ENCODE measurements at places on chromosomes 13 and 19. TPM values are rescaled to one million over a fixed set of nuclear protein-coding genes. Genes with fewer than 3 reads are reported as not detected.
A peak's percentile ranks its signal among the peaks of the same experiment; 100 is the strongest.

Gene DZIP1
- total RNA-seq, result 0.17 TPM

Gene FUT1
- 0.14 TPM for total RNA-seq

Gene PLPP2
- total RNA-seq, result not detected

Gene ZNF530
- 14.0 TPM for total RNA-seq

Gene THOP1
- total RNA-seq, result 78.8 TPM

Gene FGF9
- total RNA-seq, result 1.9 TPM

Gene FBXO27
- total RNA-seq, result not detected

Gene PALM
- not detected for total RNA-seq

Gene OLFM2
- total RNA-seq, result 17.3 TPM

Gene OR7A5
- not detected for total RNA-seq

Gene SBK3
- not detected for total RNA-seq

Gene BRSK1
- 9.0 TPM for total RNA-seq

Gene ZNF749
- 14.7 TPM for total RNA-seq

DNA sequence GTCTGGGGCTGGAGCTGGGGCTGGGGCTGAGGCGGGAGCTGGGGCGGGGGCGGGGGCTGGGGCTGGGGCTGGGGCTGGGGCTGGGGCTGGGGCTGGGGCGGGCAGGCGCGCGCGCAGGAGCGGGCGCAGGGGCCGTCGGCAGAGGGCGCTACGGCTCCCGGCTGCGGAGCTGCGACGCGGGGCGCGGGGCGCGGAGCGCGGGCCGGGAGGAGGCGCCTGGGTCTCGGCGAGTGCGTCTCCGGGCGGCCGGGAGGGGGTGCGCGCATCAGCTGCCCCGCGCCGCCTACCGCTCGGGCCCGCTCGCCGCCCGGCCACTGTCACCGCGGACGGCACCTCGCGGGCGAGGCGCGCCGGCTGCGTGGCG is 422 bp upstream of the MTUS2 start:
- peaks cover 1% of the 10 kb centered on the region for H3K4me1 ChIP-seq
- peak overlapping the region; percentile 19 for H3K4me3 ChIP-seq
- H3K27ac ChIP-seq, result no peak overlapping the region
- H3K36me3 ChIP-seq, result no peaks in the 10 kb centered on the region
- DNase-seq, result peak; percentile 70
- H3K27me3 ChIP-seq, result peaks cover 67% of the 10 kb centered on the region

DNA sequence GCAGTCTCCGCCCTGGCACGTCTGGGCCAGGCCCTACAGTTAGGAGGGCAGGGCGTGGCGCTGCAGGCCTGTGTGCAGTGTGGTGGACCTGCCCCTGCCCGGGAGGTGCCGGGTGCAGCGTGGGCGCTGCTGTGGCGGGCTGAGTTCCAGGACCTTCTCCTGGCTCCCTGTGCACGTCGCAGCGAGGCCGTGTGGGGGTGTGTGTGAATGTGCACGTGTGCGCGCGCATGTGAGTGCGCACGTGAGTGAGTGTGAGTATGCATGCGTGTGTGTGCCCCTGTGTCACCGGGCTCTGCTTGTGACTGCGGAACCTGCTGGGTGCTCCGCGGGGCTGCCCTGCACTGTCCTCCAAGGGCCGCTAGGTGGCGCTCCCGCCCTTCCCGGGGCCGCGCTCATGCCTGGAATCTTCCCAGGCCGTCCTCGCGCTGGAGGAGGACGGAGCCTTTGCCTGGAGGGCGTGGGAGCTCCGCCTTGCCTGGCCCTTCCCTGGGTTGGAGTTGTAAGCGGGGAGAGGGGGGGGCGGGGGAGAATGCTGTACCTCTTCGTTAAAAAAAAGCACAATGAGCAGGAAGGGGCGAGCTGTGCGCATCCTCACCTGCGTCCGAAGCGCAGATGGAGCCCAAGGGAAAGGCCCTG is 79.3 kb downstream of the KDM4B start:
- no peak overlapping the region for H3K27ac ChIP-seq
- no peaks in the 10 kb centered on the region for H3K27me3 ChIP-seq
- peaks cover 1% of the 10 kb centered on the region for H3K36me3 ChIP-seq
- H3K4me3 ChIP-seq, result no peak overlapping the region
- H3K4me1 ChIP-seq, result no peaks in the 10 kb centered on the region

DNA sequence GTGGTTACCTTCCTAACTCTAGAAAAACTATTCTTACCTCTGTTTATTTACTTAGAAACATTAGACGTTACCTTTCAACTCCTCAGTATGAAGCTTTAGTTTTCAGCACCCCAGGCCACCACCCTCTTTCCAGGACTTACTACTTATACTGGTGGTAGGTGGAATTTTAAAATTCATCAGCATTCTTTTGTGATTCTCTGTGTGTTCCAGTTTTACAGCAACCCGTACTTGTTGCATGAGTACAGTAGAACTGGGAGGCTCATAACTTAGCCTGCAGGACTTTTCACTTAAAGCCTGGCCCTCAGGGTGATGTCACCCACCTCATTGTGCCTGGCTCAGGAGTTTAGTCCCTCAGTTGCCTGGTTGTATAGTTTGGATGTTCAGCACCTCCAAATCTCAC is 49.4 kb upstream of the ALOX5AP start:
- peaks cover 2% of the 10 kb centered on the region for H3K27me3 ChIP-seq
- no peak for DNase-seq
- no peak overlapping the region for H3K27ac ChIP-seq
- H3K4me1 ChIP-seq, result peaks cover 8% of the 10 kb centered on the region

GRCh38 chr13:63190219-63190618 is 1774.6 kb upstream of the PCDH20 start:
- no peaks in the 10 kb centered on the region for H3K36me3 ChIP-seq
- no peak overlapping the region for H3K4me3 ChIP-seq
- no peak for DNase-seq
- no peaks in the 10 kb centered on the region for H3K4me1 ChIP-seq

- H3K4me3 ChIP-seq, result no peak overlapping the region
- no peak overlapping the region for H3K27ac ChIP-seq
- no peaks in the 10 kb centered on the region for H3K36me3 ChIP-seq
- DNase-seq, result no peak
Measured at GRCh38 chr13:100899720-100900316, 225.2 kb upstream of the TMTC4 start.

DNA sequence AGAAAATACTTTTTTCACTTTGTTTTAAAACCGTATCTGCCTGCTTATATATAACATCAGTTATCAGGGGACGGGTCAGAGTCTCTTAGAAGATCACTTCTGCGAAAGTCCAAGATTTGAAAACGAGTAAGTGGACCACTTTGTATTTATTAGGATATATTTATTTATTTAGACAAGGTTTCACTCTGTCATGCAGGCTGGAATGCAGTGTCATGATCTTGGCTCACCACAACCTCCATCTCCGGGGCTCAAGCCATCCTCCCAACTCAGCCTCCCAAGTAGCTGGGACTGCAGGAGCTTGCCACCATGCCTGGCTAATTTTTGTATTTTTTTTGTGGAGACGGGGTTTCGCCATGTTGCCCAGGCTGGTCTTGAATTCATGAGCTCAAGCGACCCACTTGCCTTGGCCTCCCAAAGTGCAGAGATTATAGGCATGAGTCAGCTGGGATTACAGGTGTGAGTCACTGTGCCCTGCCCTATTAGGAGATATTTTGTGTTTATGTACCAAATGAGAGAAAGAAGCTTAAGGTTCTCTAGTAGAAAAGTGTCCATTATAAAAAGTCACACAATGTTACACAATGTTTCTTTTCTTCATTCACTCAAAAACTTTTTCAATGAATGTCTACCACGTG is 39.5 kb downstream of the RASL11A start:
- H3K36me3 ChIP-seq, result no peaks in the 10 kb centered on the region
- H3K4me1 ChIP-seq, result peaks cover 8% of the 10 kb centered on the region
- no peak overlapping the region for H3K27ac ChIP-seq
- DNase-seq, result no peak

DNA sequence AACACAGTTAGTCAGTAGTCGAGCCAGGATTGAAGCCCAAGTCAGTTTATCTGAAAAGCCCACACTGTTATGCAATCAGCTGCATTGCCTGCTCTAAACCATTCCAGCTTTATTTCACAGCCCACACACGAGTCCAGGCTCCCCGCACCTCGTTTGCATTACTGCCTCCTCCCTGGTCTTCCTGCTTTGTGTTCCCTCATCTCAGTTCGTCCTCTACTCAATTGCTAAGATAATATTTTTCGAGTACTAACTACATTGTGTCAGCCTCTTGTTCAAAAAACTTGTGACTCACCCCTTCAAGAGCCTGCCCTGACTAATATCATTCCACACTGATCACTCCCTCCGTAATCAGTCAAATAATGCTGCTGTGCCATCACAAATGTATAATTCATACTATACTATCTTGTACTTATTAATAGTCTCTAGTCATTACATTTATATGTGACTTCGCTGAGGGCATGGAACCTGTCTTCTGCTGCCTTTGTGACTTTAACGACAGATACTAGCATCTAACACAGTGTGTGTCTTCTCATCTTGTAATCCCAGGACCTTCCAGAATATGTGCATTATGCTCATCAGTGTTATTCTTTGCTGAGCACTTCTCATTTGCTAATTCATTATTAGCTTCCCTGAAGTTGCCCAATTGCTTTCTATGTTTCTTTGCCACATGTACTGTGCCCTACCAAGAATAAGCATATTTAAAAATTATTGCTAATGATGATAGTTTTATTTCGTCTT is 26.2 kb upstream of the WDFY2 start:
- no peak overlapping the region for H3K27ac ChIP-seq
- H3K4me1 ChIP-seq, result peaks cover 31% of the 10 kb centered on the region
- no peak for DNase-seq
- H3K36me3 ChIP-seq, result peaks cover 8% of the 10 kb centered on the region
- H3K4me3 ChIP-seq, result no peak overlapping the region
- peaks cover 5% of the 10 kb centered on the region for H3K27me3 ChIP-seq

DNA sequence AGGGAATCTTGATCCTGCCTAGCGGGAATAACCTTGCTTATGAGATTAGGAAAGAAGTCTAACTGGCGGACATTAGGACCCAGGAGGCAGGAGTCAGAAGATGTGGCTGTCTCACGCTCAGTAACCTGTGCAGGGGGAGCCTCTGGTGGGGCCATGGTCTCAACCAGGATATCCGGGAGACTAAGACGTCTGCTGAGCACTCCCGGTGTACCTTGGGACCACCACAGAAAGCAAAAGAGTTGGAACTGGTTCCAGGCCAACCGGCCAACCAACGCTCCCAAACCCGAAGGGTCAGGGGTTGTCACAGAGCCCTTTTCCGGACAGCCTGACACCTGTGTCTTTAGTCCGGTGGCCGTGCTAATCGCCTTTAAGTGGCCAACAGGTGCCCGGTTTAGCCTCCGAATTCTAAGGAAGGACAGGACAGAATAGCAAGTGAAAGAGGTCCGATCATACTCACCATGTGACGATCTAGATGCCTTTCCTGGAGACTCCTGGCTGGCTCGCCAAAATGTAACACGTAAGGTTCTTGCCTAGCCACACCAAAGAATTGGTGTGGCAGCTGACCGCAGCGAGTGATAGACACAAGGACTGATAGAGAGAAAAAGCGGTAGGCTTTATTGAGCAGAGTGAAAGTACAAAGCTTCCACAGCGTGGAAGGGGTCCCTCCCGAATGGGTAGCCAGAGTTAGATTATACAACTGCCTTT is 103.9 kb upstream of the DIAPH3 start:
- H3K4me3 ChIP-seq, result no peak overlapping the region
- H3K27ac ChIP-seq, result no peak overlapping the region

- peaks cover 2% of the 10 kb centered on the region for H3K27me3 ChIP-seq
- H3K4me3 ChIP-seq, result no peak overlapping the region
- no peak overlapping the region for H3K27ac ChIP-seq
- no peaks in the 10 kb centered on the region for H3K36me3 ChIP-seq
Measured at GRCh38 chr13:36639610-36640009, 34.2 kb upstream of the SERTM1 start.

- H3K36me3 ChIP-seq, result peaks cover 14% of the 10 kb centered on the region
- no peak overlapping the region for H3K4me3 ChIP-seq
- no peaks in the 10 kb centered on the region for H3K27me3 ChIP-seq
- H3K4me1 ChIP-seq, result peaks cover 28% of the 10 kb centered on the region
- H3K27ac ChIP-seq, result no peak overlapping the region
Measured at GRCh38 chr13:42277618-42278276, 5.8 kb downstream of the AKAP11 start.
